ENCODE measurements at places on chromosomes 11 and 22. TPM values are rescaled to one million over a fixed set of nuclear protein-coding genes. Genes with fewer than 3 reads are reported as not detected.

DNA sequence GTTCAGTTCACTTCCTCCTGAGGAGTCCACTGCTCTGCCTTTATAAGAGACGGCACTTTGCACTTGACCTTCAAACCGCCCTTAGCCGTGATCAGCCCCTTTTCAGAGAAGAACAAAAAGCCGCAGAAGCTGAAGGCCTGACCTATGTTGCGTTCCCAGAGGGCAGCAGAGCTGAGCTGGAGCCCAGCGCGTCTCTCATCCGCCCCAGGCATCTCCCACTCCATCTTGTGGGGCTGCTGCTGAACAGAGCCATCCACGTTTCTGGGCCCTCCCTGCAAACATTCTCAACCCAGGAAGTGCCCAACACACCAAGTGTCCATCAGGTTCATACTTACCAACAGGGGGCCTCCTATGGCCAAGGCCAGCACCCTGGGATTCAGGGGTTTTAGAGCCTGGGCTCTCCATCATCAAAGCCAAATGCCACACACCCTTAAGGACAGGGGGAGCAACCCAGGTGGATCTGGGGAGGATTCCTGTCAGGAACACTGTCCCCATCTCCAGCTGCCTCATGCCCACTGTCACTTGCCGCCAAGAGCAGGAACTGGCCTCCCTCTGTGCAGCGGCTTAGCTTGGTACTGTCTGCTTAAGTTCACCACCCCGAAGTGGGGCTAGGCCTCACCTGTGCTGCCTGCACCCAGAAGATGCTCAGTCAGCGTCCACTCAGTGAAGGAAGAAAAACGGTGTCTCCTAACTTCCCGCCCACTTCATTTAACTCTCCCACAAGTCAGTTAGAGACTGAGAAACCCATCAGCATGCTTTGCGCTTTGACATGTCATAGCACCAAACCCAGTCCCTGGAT lies 16.0 kb upstream of the EFCAB6 start:
- no peak for DNase-seq

- DNase-seq = no peak
These were observed 567.9 kb upstream of the CADM1 start for GRCh38 chr11:116072133-116072532.

Gene ADORA2A
- 41.4 TPM for total RNA-seq

DNA sequence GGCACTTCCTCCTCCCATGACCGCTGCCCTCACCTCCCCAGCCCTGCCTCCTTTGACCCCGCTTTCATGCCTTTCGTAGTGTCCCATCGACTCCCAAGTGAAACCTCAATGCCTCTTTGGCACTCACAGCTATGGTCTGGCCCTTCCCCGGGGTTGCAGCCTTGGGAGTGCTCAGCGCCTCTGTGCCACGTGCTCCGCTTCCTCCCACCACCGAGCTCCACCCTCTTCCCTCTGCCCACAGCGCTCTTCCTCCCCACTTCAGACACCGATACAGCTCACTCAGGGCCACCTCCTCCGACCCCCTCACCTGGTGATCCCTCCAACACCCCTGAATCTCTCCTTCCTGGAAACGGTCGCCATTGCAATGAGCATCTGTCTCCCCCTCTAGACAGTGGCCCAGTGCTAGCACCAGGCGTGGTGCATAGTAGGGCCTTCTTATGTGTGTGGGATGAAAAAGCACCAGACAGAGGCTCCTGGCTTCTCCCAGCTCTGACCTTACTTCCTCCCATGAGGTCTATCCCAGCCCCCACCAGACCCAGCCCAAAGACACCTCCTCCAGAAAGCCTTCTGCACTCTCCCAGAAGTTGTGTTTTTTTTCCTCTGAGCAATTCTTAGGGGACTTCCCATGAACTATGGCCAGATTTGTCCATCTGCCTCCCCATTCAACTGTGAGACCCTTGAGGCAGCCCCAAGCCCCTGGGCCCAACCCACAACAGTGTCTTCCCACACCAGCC lies 16.4 kb upstream of the SCGB1A1 start:
- peak; percentile 61 for DNase-seq

Gene GRAMD1B
- 16.2 TPM for total RNA-seq

Gene SGSM1
- total RNA-seq = not detected

GRCh38 chr22:38728871-38729796 lies 23.4 kb downstream of the GTPBP1 start:
- DNase-seq = no peak

DNA sequence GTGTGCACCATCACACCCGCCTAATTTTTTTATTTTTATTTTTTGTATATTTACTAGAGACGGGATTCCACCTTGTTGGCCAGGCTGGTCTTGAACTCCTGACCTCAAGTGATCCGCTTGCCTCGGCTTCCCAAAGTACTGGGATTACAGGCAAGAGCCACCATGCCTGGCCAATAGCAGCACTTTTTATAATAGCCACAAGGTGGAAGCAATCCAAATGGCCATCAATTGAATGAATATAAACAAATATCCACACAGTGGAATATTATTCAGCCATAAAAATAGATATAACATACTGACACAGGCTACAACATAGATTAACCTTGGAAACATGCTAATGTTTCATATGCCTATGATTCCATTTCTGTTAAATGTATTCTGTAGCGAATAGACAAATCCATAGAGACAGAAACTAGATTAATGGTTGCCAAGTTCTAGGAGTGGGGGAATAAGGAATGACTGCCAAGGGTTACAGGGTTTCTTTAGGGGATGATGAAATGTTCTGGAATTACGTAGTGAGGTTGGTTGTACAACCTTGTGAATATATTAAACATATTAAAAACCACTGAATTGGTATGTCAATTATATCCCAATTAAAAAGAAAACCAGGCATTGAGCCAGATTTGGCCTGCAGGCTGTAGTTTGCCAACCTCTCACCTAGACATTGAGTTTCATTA lies 4.8 kb downstream of the VPS51 start:
- DNase-seq = no peak

DNA sequence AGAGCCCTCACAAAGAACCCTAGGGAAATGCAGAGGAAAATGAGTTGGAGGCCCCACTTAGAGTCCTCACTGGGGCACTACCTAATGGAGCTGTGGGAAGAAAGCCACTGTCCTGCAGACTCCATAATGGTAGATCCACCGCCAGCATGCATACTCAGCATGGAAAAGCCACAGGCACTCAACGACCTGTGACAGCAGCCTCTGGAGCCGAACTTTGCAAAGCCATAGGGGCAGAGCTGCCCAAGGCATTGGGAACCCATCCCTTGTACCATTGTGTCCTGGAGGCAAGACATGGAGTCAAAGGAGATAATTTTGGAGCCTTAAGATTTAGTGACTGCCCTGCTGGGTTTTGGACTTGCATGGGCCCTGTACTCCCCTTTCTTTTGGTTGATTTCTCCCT lies 18.8 kb downstream of the BBOX1 start:
- DNase-seq = no peak

DNA sequence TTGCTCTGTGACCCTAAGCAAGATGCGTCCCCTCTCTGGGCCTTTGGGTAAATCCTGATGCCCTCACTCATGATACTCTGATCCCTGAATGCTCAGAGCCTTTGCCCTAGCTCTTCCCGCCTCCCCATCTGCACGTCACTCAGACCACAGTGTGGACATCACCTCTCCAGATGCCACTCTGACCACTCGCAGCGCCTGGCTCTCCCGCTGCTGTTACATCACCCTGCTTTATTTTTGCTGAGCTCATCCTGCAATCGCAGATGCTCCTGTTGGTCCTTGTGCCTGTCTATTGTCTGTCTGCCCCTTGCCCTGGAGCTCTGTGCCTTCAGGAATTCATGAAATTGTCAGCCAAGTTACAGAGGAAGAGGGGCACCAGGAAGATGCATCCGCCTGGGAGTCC lies 5.5 kb downstream of the OSM start:
- DNase-seq = no peak

DNA sequence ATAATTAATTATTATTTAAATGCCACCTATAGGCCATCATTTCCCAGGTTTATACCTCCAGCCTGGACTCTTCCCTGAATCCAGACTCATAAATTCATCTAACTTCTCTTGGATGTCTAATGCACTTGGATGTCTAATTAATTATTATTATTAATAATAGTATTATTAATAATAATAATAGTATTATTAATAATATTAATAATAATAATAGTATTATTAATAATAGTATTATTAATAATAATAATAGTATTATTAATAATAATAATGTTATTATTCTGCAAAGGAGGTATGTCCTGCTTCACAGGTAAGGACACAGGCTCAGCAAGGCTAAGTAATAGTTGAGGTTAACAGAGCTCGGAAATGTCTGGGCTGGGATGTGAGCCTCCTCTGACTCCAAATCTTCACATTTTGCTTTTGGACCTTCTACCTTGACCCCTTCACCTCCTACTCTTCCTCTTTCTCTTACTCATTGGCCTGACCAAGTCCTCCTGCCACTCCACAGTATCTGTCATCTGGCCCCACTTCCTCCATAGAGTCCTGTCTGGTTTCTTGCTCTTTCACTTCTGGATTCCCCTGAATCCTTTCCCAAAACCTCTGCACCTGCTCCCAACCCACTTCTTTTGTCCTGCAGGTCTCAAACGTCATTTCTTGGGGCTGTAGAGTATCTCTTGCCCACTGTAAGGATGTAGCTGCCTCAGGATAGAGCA lies 8.0 kb downstream of the RIBC2 start:
- DNase-seq = no peak

DNA sequence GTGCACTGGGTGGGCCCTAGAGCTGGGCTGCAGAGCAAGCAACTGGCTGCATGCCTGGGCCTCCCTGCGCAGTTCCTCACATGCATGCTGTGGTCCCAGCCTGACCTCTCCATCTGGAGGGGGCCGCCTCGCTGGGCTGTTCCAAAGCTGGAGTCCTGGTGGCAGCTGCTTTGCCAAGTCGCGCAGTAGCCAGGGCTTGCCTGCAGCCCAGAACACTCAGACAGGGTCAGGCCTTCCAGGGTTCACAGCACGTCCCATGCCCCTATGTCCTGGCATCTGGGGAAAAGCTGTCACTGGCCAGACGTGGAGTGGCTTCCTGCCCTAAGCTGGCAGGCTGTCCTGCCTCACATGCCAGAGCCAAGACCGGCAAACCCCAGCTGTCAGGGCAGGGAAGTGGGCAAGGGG lies 16.5 kb upstream of the CDC42EP2 start:
- DNase-seq = no peak

Gene KRTAP5-2
- not detected for total RNA-seq

DNA sequence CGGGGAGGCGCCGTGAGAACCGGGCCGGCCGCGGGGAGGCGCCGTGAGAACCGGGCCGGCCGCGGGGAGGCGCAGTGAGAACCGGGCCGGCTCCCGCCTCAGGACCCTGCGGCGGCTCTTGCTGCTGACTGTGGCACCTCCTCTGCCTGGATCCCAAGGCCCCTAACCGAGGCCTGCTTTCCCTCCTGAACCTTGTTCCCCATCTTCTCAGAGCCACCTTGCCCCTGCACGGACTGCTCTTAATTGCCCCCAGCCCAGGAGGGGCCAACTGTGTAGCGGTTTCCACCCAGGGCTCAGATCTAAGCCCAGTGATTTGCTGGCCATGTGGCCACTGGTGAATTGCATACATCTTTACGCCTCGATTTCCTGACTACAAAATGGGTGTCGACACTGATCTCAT lies 112.2 kb upstream of the B3GAT1 start:
- DNase-seq = no peak

Gene GALNT18
- total RNA-seq = 6.8 TPM

Gene BTBD18
- total RNA-seq = not detected

Gene ARHGEF17
- total RNA-seq = 0.07 TPM

- DNase-seq = no peak
These were observed 51.8 kb downstream of the MICAL3 start for GRCh38 chr22:17972385-17973191.

GRCh38 chr22:30565341-30565740 lies 9.1 kb downstream of the GAL3ST1 start:
- DNase-seq = no peak

- DNase-seq = no peak
These were observed 224.9 kb downstream of the DSCAML1 start for GRCh38 chr11:117572129-117572528.

DNA sequence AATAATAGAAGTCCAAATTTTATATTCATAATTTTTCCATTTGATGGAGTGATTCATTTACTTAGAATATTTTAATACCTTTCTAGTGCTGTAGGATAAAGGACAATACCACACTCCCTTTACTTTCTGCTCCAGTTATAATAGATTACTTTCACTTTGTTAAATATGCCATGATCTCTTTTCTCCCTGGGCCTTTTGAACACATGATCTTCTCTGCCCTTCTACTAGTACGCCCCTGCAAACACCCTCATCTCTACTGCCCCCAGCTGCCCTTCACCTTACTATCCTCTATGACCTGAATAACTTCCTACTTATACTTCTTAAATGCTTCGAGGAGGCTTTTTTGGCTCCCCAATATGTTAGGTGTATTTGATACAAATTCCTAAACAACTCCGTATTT lies 177.3 kb downstream of the GUCY1A2 start:
- DNase-seq = no peak

Gene BLID
- not detected for total RNA-seq

Gene OR51B5
- total RNA-seq = not detected

GRCh38 chr11:2801711-2802388 lies 83.7 kb downstream of the CDKN1C start:
- DNase-seq = no peak

DNA sequence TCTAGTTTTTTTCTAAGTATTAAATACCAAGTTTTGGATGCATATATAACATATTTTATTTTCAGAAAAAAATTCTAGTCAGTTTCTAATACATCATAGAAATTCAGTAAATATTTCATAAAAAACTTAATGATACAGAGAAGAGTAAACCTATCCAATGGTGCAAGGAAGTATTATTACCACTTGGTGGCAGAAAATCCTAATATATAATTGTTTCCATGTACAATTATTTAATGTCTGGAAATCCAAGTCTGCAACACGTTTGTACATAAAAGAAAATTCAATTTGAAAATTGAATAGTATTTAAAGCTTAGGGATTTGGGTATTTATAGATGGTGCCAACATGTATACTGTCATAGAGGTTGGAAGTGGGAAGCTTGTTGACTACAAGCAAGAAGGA lies 127.0 kb downstream of the TRPC6 start:
- no peak for DNase-seq

Gene PVALB
- not detected for total RNA-seq

DNA sequence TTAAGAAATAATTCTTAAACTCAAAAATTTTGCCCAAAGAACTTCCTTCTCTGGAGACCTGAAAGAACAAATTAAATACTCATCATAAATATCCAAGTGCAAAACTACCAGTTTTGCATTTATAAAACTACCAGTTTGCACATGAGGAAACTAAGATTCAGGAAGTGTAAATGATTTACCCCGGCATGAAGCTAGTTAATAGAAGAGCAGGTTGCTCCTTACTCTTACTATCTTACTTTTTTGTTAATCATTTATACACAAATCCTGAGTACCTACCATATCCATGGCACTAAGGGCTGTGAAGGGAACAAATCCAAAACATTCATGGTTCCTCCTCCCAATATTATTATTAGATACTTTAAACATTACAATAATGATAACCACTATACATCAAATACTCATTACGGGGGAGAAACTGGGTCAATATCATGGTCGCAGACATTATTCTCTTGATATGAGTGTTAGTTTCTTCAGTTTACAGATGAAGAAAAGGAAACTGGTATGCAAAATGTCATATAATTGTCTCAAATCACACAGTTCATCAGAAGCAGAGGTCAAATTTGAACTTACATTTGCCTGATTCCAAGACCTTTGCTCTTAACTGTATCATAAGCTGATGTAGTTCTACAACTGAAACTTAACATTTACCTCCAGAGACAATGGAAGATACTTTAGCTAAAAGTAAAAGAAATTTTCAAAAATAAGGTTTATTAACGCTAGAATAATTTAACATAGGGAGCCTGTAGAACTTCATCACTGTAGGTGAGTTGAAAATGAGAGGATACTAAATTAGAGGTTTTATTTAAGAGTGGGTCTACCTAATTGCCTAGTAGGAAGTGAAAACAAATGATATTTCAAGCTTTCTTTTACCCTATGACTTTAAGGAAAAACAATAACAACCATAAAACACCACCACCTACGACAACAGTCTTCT lies 74.5 kb downstream of the FAM76B start:
- DNase-seq = no peak
